ENCODE measurements at places on chromosomes 5 and 9.

DNA sequence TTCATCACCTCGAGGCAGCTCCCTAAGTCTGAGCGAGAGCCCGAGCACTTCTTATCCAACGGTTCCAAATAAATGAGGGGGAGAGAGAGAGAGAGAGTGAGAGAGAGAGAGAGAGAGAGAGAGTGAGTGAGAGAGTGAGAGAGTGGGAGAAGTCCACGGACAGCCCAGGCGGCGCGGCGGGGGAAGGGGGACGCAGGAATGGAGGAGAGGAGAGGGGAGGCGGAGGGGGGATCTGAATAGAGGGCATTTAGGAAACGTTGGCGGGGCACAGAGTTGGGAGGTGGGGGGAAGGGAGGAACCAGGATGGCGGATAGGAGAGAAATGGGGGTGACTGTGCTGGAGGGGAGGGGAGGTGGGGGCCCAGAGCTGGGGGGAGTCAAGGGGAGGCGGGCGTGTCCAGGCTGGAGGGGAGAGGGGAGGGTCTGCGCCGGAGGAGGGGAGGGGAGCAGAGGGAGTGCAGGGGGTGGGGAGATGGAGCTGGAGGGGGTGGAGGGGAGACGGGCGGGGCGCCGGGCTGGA, 398 bp upstream of the BASP1 start:
- DNase-seq: peak; percentile 85

- no peak for DNase-seq
Measured at GRCh38 chr5:66739951-66740350, 143.8 kb downstream of the MAST4 start.

- peak; percentile 66 for DNase-seq
Measured at GRCh38 chr5:176446884-176447590, 1.1 kb upstream of the FAF2 start.

GRCh38 chr9:109317311-109317978, 3.4 kb downstream of the EPB41L4B start:
- no peak for DNase-seq

DNA sequence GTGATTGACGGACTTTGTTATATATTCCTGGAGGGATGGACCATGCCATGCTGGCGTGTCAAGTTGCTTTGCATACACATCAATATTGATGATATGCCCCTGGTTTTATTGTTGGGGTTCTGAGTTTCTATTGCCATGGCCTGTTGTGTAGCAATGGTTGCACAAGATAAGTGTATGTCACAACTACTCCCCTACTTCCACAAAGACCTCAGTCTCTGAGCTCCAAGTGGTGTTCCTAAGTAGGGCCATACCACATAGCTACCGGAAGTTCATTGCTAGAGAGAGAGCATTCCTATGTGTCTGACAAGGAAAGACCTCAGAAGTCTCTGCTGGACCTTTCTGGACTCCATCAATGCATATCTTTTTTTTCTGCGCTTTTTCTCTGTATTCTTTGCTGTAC, 19.8 kb downstream of the TXNDC8 start:
- no peak for DNase-seq

DNA sequence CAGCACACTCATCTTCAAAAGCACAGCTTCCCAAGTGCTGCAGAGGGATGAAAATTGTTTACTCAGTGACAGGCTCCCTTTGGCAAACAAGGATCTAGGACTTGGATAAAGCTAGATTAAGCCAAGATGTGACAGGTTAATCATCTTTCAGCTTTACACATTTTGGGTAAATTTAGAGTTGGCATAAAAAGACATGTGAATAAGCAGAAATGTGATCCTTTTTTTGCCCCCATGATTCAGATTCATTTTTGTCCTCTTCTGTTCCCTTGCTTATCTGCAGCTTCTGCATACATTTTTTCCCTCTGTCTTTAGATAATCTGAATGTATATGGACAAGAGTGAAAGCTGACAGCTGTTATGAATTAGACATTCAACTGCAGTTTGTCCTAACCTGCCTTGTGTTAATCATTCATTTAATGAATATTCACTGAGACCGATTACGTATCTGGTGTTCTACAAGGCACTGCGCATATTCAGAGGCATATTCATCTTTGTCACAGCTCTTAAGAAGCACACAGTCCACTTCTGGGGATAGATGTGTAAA, 19.6 kb downstream of the ADAMTSL1 start:
- DNase-seq: no peak

DNA sequence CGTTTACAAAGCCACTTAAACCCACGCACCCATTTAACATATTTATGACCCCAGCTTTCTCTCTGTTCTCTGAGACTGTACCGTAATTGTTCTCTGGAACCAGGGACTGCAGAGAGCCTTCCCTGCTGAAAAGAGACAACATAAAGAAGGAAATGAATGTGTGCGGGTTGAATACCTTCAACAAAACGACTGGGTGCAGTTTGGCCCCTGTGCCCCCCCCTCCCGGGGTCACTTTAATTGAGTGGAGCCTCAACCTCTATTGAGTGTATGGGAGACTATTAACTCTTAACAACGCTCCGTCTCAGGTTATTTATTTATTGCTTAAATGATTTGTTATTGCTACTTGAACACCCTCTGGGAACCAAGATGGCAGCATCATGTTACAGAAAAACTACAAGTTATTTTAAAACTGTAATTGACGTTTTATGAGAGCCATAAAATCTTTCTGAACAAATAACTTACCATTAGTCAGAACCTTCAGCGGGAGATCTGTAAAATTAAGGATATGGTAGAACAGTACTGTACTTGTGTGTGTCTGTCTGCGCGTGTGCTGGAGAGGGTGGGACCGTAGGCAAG, 70.6 kb downstream of the GAS1 start:
- DNase-seq: no peak

Data from left forelimb (tissue), 1 donor.